SK-N-SH treated with all-trans-retinoic acid at 6 μM for 48 hours (cell line): ENCODE measurements at places on chromosomes 12 and 14.
A peak's percentile ranks its signal among the peaks of the same experiment; 100 is the strongest.

GRCh38 chr12:70258605-70259403 lies 15.6 kb downstream of the CNOT2 start:
- ATAC-seq: no peak

DNA sequence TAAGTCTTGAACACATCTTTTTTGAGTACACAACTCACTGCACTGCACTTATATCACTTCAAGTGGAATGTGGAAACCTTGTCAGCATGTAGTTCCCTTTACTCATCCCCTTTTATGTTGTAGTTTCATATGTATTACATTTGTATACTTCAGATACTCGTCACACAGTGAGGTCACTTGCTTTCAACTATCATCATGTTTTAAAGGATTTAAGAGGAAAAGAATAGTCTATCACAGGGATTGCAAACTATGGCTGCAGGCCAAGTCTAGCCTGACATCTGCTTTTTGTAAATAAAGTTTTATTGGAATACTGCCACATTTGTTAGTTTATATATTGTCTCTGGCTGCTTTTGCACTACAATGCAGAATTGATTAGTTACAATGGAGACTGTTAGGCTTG lies 24.3 kb downstream of the CNOT2 start:
- ATAC-seq: peak; percentile 33; the same call in 1 of the 3 replicates

DNA sequence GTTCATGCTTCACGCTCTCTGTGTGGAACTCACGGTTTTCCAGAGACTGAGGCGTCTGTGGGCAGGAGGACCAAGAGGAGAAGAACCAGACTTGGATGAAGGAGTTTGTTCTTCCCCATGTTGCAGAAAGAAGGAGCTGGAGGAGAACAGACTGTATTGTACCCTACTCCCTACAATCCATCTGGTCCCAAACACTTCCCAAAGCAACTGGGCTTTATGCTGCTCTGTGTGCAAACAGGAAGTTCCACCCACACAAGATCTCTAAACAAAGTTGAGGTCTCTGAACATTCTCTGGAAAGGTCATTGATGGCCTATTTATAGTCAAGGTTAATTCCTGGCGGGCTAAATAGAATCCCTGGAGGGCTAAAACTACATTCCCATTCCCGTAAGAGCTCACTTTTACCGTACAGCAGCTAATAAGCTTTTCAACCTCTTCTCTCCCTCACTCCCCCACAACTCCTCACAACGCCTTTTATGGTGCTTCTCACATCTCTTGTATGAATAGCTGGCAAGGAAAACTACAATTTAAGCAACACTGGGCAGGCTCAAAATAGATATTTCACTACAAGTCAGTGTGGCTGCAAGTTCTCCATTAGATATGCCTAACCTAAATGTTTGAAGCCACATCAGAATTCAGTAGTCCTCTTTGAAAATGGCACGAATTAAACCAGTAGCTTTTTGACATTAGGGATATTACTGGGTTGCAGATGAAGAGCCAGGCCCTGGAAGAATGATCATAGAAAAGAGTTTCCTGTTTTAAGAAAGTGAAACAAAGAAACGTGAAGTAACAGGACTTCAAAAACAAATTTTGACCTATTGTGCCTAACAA lies at the start of gene A2M:
TSS of gene A2M (minus strand) at position 189 of the 829 bp plus-strand sequence. CDS start at position 119, 70 bp downstream.
- no peak for ATAC-seq

DNA sequence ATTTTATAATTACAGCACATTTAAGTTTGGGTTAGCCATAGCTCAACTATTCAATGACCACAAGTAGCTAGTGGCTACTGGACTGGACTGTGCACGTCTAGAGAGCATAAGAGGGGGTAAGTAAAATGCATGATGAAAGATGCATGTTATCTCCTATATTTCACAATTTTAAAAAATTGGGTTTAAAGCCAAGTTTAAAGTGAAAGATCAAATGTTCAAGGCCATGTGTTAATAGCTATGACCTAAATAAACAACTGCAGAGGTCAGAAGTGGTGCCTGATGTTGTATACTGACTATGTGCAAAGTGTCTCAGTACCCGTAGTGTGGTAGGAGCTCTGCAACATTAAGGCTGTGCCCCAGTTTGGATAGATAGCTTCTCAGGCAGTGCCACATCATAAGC lies 48.2 kb downstream of the BMP4 start:
- ATAC-seq: no peak

DNA sequence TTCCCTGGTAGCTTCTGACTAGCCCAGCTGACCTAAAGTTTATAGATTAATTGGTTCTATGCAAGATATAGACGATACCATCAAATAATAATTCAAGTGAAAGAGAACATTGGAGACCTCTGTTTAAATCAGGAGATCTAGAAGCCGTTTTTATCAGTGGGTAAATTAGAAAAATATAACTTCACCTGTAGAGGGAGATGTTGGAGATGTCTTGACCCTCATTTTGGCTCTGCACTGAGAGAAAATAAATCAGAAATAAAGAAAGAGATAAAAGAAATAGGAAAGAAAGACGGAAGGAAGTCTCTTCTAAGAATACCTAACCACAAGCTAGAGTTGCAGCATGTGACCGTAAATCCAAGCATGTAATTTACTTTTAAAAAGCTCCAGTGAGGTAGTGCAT lies 684.5 kb downstream of the C12orf50 start:
- ATAC-seq: no peak

- no peak for ATAC-seq
These were observed 278.5 kb upstream of the PLEKHG7 start for GRCh38 chr12:92424338-92424737.
